ENCODE measurements at places on chromosomes 5 and 9. TPM values are rescaled to one million over a fixed set of nuclear protein-coding genes. Genes with fewer than 3 reads are reported as not detected.

DNA sequence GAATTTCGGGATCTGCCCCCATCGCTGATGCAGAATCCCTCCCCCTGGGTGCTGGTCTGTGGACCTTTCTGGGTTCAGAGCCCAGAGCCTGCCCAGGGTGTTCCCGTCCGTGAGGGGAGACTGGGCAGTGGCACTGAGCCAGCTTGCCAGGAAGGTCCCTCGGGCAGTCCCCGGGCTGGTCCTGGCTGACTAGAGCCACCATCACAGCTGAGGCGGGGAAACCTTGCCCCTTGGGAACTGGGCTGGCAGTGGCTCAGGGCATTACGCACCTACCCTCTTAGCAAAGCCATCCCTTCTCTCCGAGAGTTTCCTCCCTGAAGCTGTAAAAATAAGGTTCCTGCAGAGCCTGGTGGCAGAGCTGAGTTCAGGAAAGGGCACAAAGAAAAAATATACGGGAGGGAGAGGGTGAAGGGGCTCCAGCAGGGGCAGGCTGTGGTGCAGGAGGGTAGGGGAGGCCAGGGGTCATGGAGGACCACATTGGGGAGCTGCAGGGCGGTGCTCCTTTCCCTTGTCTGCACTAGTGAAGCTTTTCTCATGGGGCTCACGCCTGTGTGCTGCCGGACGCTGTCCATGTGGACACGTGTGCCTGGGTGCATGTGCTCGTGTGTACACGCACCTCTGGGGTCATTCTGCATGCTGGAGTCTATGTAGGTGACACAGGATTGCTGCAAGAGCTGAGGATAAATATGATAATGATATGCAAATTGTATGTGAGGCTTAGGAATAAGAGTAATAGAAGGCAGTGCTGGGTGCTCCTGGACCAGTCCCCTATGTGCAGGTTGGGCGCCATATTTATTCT is 118.9 kb downstream of the LHX2 start:
- H3K27ac ChIP-seq = no peak overlapping the region
- no peak overlapping the region for H3K4me3 ChIP-seq
- H3K36me3 ChIP-seq = no peaks in the 10 kb centered on the region
- DNase-seq = no peak
- peaks cover 16% of the 10 kb centered on the region for H3K4me1 ChIP-seq

- H3K36me3 ChIP-seq = no peaks in the 10 kb centered on the region
- no peaks in the 10 kb centered on the region for H3K4me1 ChIP-seq
- DNase-seq = no peak
- no peak overlapping the region for H3K27ac ChIP-seq
These were observed 642.3 kb downstream of the PTPRD start for GRCh38 chr9:9970514-9970913.

DNA sequence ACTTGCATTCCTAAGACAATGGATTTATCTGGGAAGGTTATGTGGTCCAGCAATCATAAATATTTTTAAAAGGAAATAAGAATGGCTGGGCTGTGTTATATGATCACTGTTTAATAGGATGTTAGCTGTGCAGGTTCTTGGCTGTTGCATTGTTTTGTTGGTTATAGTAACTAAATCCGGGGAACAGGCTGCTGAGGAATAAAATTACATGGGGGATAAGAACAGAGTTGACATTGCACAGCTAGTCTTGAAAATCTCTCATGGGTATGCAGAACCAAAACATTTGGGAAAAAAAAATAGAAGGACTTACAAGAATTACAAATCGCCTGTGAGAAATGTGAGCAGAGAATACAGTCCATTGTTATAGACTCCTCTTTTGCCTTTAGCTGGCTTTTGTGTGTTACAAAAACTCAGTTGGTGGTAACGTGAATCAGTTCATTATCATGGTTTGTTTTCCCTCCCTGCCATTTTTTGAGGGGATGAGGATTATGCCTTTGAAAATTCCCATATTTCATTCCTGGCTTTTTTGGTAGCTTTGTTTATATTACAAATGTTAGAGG is 375.3 kb upstream of the DAB2 start:
- H3K36me3 ChIP-seq = no peaks in the 10 kb centered on the region
- DNase-seq = no peak
- no peak overlapping the region for H3K4me3 ChIP-seq
- no peaks in the 10 kb centered on the region for H3K4me1 ChIP-seq

GRCh38 chr5:147391781-147392180 is 118.1 kb downstream of the DPYSL3 start:
- no peak overlapping the region for H3K27ac ChIP-seq
- H3K4me3 ChIP-seq = no peak overlapping the region
- no peaks in the 10 kb centered on the region for H3K4me1 ChIP-seq
- DNase-seq = peak; percentile 73

DNA sequence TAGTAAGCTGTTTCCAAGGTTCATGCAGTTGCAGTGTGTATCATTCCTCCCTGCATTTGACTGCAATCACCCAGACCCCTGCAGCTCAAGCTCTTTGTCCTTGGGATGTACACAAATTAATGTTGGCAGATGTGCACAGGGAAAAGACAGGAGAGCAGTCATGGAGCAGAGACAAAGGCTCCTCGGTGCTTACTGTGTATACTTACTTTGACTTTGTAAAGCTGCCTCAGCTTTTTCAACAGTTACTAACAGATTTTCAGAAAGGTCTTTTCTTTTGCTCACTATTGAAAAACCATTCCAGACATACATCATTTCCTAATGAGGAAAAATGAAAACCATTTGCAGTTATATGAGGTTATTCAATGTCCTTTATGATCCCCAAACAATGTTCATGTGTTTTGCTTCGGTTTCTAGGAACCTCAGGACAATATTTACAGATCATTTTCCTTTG is 124.9 kb downstream of the TTC39B start:
- H3K4me1 ChIP-seq = peaks cover 11% of the 10 kb centered on the region
- H3K4me3 ChIP-seq = no peak overlapping the region
- no peaks in the 10 kb centered on the region for H3K27me3 ChIP-seq
- H3K27ac ChIP-seq = no peak overlapping the region

GRCh38 chr9:133342570-133342969 is 5.4 kb downstream of the MED22 start:
- H3K27ac ChIP-seq = no peak overlapping the region
- no peak overlapping the region for H3K4me3 ChIP-seq

- no peaks in the 10 kb centered on the region for H3K36me3 ChIP-seq
- no peak overlapping the region for H3K4me3 ChIP-seq
- no peak overlapping the region for H3K27ac ChIP-seq
- H3K27me3 ChIP-seq = 0 out of 2 replicates have a peak, but pooled peaks cover 2% of the 10 kb centered on the region
- DNase-seq = no peak
These were observed 138.8 kb upstream of the CD180 start for GRCh38 chr5:67335426-67335825.

GRCh38 chr5:137858954-137859353 is 8.7 kb upstream of the MYOT start:
- no peak overlapping the region for H3K27ac ChIP-seq
- H3K27me3 ChIP-seq = no peaks in the 10 kb centered on the region
- DNase-seq = no peak
- peaks cover 14% of the 10 kb centered on the region for H3K4me1 ChIP-seq
- no peaks in the 10 kb centered on the region for H3K36me3 ChIP-seq

GRCh38 chr5:169742771-169743296 is 105.8 kb downstream of the DOCK2 start:
- peaks cover 11% of the 10 kb centered on the region for H3K4me1 ChIP-seq
- DNase-seq = no peak
- H3K27me3 ChIP-seq = no peaks in the 10 kb centered on the region
- no peak overlapping the region for H3K27ac ChIP-seq
- peaks cover 32% of the 10 kb centered on the region for H3K36me3 ChIP-seq

DNA sequence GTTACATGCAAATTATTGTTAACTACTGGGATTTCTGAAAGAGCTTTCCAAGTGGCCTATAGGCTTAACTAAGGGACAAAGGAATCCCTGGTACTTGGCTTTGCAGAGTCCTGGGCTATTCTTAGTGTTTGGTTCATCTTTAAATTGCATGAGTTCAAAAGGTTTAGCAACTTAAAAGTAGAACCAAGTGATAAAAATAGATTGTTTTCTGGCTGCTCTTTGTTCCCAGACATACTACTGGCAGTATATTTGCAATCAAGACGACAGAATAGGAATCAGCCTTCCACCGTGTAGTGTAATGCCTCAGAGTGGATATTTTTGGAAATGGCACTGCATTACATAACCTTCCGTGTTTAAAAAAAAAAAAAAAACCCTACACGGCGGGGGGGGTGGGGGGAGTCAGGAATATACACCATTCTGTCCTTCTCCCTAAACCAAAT is 1.0 kb downstream of the NREP start:
- H3K4me1 ChIP-seq = peaks cover 17% of the 10 kb centered on the region
- no peaks in the 10 kb centered on the region for H3K36me3 ChIP-seq
- no peak for DNase-seq
- no peak overlapping the region for H3K27ac ChIP-seq
- H3K4me3 ChIP-seq = no peak overlapping the region
- no peaks in the 10 kb centered on the region for H3K27me3 ChIP-seq

- H3K27me3 ChIP-seq = no peaks in the 10 kb centered on the region
- no peak overlapping the region for H3K27ac ChIP-seq
- no peak for DNase-seq
- no peaks in the 10 kb centered on the region for H3K4me1 ChIP-seq
- no peaks in the 10 kb centered on the region for H3K36me3 ChIP-seq
These were observed 35.0 kb upstream of the NSMF start for GRCh38 chr9:137494104-137494544.

DNA sequence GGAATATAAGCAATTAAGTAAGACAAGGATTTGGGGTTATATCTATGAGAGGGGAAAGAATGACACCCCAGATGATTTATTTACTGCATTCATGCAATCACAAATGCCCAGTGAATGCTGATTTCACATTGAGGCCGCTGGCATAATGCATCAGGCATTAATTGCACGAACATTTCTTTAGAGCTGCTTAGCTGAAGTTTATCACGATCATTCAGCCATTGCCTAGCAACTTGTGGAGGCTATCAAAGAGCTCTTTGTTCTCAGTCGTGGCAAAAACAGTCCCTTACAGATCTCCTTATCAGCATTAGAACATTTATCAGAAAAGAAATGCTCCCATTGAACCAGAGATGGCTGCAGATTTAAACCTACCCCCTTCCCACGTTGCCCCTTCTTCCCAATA is 88.7 kb upstream of the PRRC1 start:
- H3K27ac ChIP-seq = no peak overlapping the region
- H3K36me3 ChIP-seq = no peaks in the 10 kb centered on the region
- H3K27me3 ChIP-seq = no peaks in the 10 kb centered on the region
- DNase-seq = no peak

DNA sequence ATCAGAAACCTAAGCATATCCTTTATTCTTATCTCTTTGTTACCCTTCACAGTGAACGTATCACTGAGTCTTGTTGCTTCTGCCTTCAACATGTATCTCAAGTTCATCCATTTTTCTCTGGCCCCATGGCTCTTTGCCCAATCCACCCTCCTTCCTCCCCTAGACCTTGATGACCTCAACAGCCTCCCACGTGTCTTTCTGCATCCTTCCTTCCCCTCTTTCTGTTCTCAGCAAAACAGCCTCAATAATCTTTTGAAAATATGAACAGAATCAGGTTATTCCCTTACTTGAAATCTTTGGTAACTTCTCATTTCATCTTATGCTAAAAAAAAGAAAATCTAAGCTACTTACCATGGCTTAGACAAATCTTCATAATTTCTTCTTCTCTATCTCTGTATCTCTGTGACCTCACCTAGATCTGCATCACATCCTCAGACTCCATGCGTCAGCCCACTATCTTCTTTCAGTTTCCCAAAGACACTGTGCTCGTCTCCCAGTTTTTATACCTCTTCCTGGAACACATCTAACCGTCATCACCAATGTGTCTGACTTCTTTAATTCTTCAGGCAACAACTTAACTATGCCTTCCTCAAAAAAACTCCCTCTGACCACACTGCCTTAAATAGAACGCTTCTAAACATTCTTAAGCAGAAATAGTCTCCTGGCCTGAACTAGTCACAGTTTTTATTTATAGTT is 208.0 kb downstream of the PARP8 start:
- H3K36me3 ChIP-seq = no peaks in the 10 kb centered on the region
- 0 out of 2 replicates have a peak, but pooled peaks cover 2% of the 10 kb centered on the region for H3K4me1 ChIP-seq
- no peaks in the 10 kb centered on the region for H3K27me3 ChIP-seq
- H3K4me3 ChIP-seq = no peak overlapping the region

DNA sequence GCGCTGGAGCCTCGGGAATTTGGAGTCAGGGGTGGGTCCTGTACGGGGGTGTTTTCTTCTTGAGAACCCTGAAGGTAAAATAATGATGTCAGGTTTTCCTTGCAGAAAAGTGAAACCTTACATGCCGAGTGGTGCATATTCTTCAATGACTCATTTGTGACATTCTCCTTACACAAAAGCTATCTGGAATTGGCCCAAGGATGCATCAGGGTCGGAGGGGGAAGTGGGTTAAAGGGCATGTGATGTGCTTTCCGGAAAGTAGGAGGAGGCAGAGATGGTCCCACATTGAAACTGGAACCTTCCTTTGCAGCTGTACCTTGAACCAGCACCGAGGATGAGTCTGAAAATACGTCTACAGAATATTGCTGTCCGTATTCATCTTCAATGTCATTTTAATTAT is 411.2 kb upstream of the IRX4 start:
- H3K36me3 ChIP-seq = no peaks in the 10 kb centered on the region
- H3K27me3 ChIP-seq = no peaks in the 10 kb centered on the region

DNA sequence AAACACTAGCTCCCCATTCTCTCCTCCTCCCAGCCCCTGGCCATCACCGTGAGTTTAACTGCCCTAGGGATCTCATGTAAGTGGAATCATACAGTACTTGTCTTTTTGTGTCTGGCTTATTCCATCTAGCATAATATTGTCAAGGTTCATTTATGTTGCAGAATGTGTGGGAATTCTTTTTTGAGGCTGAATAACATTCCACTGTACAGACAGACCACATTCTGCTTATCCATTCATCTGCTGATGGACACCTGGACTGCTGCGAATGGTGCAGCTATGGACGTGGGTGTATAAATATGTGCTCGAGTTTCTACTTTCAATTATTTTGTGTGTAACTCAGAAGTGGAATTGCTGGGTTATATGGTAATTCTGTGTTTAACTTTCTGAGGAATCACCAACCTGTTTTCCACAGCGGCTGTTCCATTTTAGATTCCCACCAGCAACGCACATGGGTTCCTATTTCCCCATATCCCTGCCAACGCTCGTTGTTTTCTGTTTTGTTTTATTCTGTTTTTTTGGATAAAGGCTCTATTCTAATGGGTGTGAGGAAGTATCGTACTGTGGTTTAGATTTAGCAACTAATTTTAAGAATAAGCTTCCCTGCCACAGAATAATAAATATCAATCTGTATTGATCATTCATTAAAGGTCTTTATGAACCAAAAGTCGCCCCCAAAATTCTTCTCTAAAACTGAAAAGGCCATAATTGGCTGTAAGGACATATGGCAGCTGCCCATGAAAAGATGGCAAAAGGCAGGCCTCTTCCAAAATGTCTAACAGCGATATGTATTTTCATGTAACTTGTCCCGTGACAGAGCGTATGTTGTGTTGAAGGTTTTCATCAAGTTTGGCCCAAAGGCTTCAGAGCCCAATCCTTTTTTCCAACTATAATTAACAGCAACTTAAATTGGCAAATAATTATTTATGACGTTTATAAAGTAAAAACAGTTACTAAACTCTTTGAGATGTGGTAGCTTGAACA is 70.3 kb downstream of the DAP start:
- H3K4me3 ChIP-seq = peak overlapping the region; percentile 44
- no peaks in the 10 kb centered on the region for H3K36me3 ChIP-seq
- DNase-seq = no peak
- peaks cover 64% of the 10 kb centered on the region for H3K4me1 ChIP-seq
- no peaks in the 10 kb centered on the region for H3K27me3 ChIP-seq

- no peak overlapping the region for H3K4me3 ChIP-seq
- no peaks in the 10 kb centered on the region for H3K27me3 ChIP-seq
- H3K27ac ChIP-seq = no peak overlapping the region
- no peaks in the 10 kb centered on the region for H3K36me3 ChIP-seq
These were observed 65.6 kb downstream of the ANKRD55 start for GRCh38 chr5:56167519-56167918.

IGFBPL1 gene
- total RNA-seq = not detected

CDX1 gene
- not detected for total RNA-seq

CDHR2 gene
- 0.04 TPM for total RNA-seq

STPG3 gene
- total RNA-seq = 0.61 TPM

PCDHA1 gene
- total RNA-seq = not detected

FAM120A gene
- total RNA-seq = 79.3 TPM

HAND1 gene
- not detected for total RNA-seq

PPP2R2B gene
- not detected for total RNA-seq

All from Karpas-422 (cell line).